ENCODE measurements at places on chromosomes 12 and 14.

- DNase-seq = no peak
These were observed 47.8 kb downstream of the HECTD1 start for GRCh38 chr14:31159682-31160296.

GRCh38 chr14:21038441-21039422 is 3.4 kb upstream of the RNASE7 start:
- no peak for DNase-seq

- no peak for DNase-seq
These were observed 45.0 kb downstream of the SLC24A4 start for GRCh38 chr14:92368001-92368400.

GRCh38 chr14:101875727-101876554 is 88.4 kb upstream of the DYNC1H1 start:
- DNase-seq = no peak

DNA sequence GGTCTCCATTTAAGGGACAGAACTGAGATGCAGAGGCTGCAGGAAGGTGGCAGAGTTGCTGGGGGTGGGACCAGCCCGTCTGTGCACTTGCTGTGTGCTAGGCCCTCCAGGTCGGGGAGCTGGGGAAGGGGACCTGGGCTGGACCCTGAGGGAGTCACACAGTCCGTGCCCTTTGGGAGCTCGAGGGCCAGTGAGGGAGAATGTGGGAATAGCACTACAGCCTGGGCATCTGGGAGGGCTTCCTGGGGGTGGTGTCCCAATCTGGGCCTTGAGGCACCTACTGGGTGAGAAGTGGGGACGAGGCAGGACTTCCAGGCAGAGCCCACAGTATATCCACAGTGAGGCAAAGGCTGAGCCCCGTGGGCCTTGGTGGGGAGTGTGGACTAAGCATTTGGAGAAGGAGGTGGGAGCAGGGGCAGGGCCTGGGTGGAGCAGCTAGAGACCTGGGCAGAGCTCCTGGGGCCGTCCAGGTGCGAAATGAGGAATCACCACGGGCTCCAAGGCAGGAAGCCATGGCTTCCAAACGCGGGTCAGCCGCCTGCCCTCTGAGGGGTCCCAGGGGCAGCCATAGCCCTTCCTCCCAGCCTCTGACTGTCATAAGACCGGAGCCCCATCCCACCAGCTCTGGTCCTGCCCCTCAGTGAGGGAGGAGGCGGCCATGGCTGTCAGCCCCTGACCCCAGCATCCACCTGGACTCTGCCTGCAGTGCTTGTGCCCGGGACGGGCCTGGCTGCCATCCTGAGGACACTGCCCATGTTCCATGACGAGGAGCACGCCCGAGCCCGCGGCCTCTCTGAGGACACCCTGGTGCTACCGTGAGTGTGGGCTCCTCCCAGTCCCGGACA is 6.6 kb downstream of the ASPG start:
- no peak for DNase-seq

DNA sequence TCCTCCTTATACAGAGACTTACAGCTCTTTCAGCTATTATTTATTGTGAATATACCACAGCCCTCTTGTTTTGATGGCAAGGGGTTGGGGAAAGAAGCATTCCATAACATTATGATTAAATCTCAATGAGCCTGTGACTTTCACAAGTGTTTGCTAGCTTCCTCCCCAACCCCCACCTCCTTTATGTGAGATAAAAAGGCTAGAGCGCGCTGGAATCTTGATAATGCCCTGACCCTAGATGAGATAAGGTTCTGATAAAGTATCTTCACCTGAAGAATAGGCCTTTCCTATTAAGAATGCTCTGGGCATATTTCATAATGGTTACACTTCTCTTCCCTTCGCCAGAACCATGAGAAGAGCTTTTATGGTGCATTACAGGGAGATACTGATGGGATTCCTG is 236.8 kb downstream of the CCDC91 start:
- no peak for DNase-seq

DNA sequence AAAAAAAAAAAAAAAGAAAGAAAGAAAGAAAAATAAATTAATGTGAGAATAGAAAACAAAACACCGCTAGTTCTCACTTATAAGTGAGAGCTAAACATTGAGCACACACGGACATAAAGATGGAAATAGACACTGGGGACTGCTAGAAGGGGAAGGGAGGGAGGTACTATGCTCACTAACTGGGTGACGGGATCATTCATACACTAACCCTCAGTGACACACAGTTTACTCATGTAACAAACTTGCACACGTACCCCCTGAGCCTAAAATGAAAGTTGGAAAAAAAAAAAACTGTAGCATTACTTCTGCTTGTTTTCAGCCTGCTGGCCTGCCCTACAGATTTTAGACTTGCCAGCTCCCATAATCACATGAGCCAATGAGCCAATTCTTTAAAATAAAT is 10.5 kb upstream of the PRMT5 start:
- DNase-seq = no peak

DNA sequence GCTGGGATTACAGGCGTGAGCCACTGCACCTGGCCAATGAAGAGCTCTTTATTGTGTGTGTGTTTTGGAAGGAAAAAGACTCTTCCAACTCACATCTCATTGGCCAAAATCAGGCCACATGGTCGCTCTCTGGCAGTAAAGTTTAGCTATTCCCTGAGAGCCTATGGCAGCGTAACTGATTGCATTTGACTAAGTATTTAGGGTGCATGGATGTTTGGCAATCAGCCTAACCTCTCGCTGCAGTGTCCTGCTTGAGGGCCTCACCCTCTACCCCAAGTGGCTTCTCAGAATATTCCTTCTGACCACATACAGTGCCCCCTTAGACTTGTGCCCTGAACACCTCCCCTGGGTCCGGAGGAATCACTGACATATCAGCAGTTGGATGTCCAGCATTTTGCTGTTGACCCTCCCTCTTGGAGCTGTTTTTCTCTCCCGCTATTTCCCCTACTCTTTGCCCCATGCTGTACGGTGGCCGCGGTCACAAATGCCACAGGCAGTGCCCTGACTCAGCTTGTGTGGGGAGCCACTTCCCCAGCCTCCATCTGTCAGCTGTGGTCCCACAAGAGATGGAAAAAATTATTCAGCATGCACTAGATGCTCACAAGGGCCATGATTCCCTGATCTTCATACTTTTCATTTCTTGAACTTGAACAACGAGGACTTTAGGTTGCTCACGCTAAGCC is 9.5 kb downstream of the PHETA1 start:
- DNase-seq = no peak

Data from erythroblast (primary cell).